ENCODE measurements at places on chromosomes 5 and 9. TPM values are rescaled to one million over a fixed set of nuclear protein-coding genes. Genes with fewer than 3 reads are reported as not detected.

The NME5 gene
- not detected for total RNA-seq

The PARP8 gene
- total RNA-seq, result 22.3 TPM

The HSD17B3 gene
- not detected for total RNA-seq

The NAIP gene
- 1.7 TPM for total RNA-seq

The SPRY4 gene
- 3.0 TPM for total RNA-seq

The CCDC192 gene
- not detected for total RNA-seq

The RAD50 gene
- total RNA-seq, result 46.8 TPM

The HTR4 gene
- total RNA-seq, result not detected

The FUT7 gene
- total RNA-seq, result 0.81 TPM

The ARID3C gene
- total RNA-seq, result not detected

The OR13C3 gene
- not detected for total RNA-seq

The GHR gene
- total RNA-seq, result 0.08 TPM

The CORO2A gene
- 2.1 TPM for total RNA-seq

The C7 gene
- total RNA-seq, result 1.7 TPM

The ITK gene
- total RNA-seq, result 249 TPM

The NIPAL4 gene
- 3.7 TPM for total RNA-seq

The ENTPD8 gene
- not detected for total RNA-seq

The SLC25A2 gene
- not detected for total RNA-seq

The MLLT3 gene
- total RNA-seq, result 19.0 TPM

The PPP3R2 gene
- total RNA-seq, result not detected

The PAPPA gene
- total RNA-seq, result not detected

The TMEM252 gene
- total RNA-seq, result not detected

The PRRX2 gene
- 0.50 TPM for total RNA-seq

The PCDHA1 gene
- total RNA-seq, result not detected

The CDK7 gene
- 48.5 TPM for total RNA-seq

The MRPL41 gene
- total RNA-seq, result 81.6 TPM

The TAF11L10 gene
- total RNA-seq, result not detected

The CREB3 gene
- total RNA-seq, result 22.9 TPM

The ZNF879 gene
- 2.3 TPM for total RNA-seq

The CD72 gene
- total RNA-seq, result 3.9 TPM

The PCDHA10 gene
- total RNA-seq, result not detected

The NCS1 gene
- 27.5 TPM for total RNA-seq

The PCDHA9 gene
- total RNA-seq, result not detected

The OTP gene
- total RNA-seq, result not detected

The BSPRY gene
- 0.60 TPM for total RNA-seq

The IL5 gene
- total RNA-seq, result 17.5 TPM

The PRSS3 gene
- total RNA-seq, result 1.3 TPM

The FOXD4L3 gene
- not detected for total RNA-seq

The NMUR2 gene
- not detected for total RNA-seq

The NIM1K gene
- 0.58 TPM for total RNA-seq

The TMEM174 gene
- total RNA-seq, result not detected

The IL4 gene
- total RNA-seq, result 17.9 TPM

The AGXT2 gene
- not detected for total RNA-seq

The MZB1 gene
- total RNA-seq, result 5.0 TPM

The SPINK13 gene
- total RNA-seq, result not detected

The MSX2 gene
- total RNA-seq, result 0.33 TPM

The QRFP gene
- total RNA-seq, result not detected

The KIF12 gene
- not detected for total RNA-seq

The FOXD1 gene
- total RNA-seq, result 0.13 TPM

The MAMDC4 gene
- total RNA-seq, result 13.9 TPM

The FGF18 gene
- total RNA-seq, result 0.37 TPM

The HEMGN gene
- 0.46 TPM for total RNA-seq

The FOXD4L5 gene
- total RNA-seq, result 0.08 TPM

The CARD6 gene
- total RNA-seq, result 1.7 TPM

The IGFBPL1 gene
- total RNA-seq, result not detected

The WDR38 gene
- not detected for total RNA-seq

The IL13 gene
- 56.8 TPM for total RNA-seq

All from activated T-cell treated with anti-CD3 and anti-CD28 coated beads, Interleukin-2, amount 50 U/mL, for 4 hours (primary cell).